Omental fat pad (tissue), 4 donors: ENCODE measurements at places on chromosomes 7 and 10. TPM values are rescaled to one million over a fixed set of nuclear protein-coding genes. Genes with fewer than 3 reads are reported as not detected.

CFAP58 gene
- total RNA-seq = 0.48 TPM

CFAP70 gene
- total RNA-seq = 2.0 TPM

GHRHR gene
- not detected for total RNA-seq

CRTAC1 gene
- 0.48 TPM for total RNA-seq

MUC12 gene
- total RNA-seq = not detected
